ENCODE measurements at places on chromosomes 16 and 17. TPM values are rescaled to one million over a fixed set of nuclear protein-coding genes. Genes with fewer than 3 reads are reported as not detected.

DNA sequence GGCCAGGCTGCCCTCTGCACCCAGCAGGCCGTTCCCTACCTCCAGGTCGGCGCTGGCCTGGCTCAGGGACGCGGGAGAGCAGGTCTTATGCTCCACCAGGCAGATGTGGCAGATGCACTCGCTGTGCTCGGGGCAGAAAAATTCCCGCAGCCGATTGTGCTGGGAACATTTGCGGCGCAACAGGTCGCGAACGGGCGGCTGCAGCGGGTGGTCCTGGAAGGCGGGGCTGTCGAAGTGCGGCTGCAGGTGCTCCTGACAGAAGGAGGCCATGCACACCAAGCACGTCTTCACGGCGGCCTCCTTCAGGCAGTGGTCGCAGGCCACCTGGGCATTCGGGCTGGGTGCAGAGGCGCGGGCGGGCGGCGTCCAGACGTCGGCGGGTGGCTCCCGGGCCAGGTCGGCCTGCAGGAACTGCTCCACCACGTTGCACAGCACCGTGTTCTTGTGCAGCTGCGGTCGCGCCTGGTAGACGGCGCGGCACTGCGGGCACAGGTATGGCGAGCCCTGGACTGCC is 439 bp downstream of the TRIM25 start:
- DNase-seq, result no peak

- DNase-seq, result no peak
These were observed 70.6 kb upstream of the MED9 start for GRCh38 chr17:17406225-17406624.

- DNase-seq, result no peak
These were observed 5.6 kb upstream of the ULK2 start for GRCh38 chr17:19873346-19873745.

DNA sequence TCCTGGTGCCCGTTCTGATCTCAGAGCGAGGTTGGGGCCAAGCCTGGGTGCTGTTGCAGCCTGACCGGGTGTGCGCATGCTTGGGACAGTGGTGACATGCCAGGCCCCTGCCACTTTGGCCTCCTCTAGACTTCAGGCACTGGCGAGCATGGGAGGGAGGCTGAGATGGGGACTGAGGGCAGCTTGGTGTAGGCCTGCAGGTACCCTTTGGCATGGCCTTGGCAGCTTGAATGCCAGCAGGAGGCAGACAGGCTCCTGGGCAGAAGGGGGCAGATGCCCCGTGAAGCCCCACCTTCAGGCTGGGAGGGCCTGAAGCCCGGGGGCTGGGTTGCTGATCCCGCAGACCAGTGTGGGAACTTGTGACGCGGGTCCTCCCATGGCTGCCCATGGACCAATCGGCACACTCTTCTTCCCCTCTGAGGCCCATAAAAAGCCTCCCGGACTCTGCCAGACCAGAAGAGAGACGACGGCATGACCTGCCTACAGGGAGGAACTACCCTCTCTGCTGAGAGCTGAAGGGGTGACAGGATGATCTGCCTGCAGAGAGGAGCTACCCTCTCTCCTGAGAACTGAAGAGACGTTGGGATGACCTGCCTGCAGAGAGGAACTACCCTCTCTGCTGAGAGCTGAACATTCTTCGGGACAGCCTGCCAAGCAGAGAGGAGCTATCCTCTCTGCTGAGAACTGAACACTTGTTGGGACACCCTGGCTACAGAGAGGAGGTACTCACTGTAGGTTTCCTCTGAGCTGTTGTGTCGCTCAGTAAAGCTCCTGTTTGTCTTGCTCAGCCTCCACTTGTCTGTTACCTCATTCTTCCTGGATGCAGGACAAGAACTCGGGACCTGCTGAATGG is 17.5 kb downstream of the RHOT1 start:
- DNase-seq, result no peak

- no peak for DNase-seq
These were observed 64.6 kb downstream of the CDK5R1 start for GRCh38 chr17:32551186-32551955.

- DNase-seq, result no peak
These were observed 943 bp downstream of the CNTROB start for GRCh38 chr17:7932949-7933348.

- DNase-seq, result no peak
These were observed 9.0 kb upstream of the ZNF689 start for GRCh38 chr16:30619202-30619601.

GRCh38 chr17:12519956-12520594 is 145.6 kb upstream of the MYOCD start:
- DNase-seq, result no peak

GRCh38 chr16:11169641-11170040 is 86.4 kb downstream of the SOCS1 start:
- DNase-seq, result no peak

GRCh38 chr16:59688006-59688405 is 953.9 kb upstream of the GOT2 start:
- no peak for DNase-seq

- no peak for DNase-seq
These were observed 144.4 kb downstream of the SLC39A11 start for GRCh38 chr17:72948115-72948514.

The SCARF1 gene
- polyA plus RNA-seq, result 13.6 TPM

The KRTAP1-1 gene
- polyA plus RNA-seq, result not detected

The ST6GALNAC1 gene
- polyA plus RNA-seq, result 4.8 TPM

The NRN1L gene
- polyA plus RNA-seq, result 2.5 TPM
